NCI-H460 (cell line): ENCODE measurements at places on chromosomes 3 and 15. TPM values are rescaled to one million over a fixed set of nuclear protein-coding genes. Genes with fewer than 3 reads are reported as not detected.

The ANKRD63 gene
- total RNA-seq, result not detected in 2 replicates

DNA sequence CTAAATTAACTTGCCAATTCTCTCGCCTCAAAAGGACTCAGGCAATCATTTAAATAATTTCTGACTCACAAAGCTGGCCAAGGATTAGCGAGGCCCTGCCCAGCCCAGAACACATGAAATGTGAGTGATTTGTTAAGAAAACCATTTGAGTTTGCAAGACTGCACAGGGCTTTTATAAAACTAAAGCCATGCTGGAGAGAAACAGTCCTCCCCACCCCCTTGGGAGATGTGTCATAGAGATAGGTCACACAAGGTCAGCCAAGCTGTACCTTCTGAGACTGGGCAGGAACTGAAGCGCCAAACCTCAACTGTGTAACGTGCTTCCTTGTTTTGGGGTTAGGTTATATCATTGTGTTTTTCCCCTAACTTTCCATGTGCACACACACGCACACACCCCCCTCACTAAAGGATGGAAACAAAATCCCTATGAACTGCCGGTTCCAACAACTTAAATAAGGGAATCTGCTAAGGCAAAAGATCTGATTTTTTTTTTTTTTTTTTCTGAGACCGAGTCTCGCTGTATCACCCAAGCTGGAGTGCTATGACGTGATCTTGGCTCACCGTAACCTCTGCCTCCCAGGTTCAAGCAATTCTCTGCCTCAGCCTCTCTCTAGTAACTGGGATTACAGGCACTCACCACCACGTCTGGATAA is 8.1 kb downstream of the SPATA12 start:
- DNase-seq, result no peak

DNA sequence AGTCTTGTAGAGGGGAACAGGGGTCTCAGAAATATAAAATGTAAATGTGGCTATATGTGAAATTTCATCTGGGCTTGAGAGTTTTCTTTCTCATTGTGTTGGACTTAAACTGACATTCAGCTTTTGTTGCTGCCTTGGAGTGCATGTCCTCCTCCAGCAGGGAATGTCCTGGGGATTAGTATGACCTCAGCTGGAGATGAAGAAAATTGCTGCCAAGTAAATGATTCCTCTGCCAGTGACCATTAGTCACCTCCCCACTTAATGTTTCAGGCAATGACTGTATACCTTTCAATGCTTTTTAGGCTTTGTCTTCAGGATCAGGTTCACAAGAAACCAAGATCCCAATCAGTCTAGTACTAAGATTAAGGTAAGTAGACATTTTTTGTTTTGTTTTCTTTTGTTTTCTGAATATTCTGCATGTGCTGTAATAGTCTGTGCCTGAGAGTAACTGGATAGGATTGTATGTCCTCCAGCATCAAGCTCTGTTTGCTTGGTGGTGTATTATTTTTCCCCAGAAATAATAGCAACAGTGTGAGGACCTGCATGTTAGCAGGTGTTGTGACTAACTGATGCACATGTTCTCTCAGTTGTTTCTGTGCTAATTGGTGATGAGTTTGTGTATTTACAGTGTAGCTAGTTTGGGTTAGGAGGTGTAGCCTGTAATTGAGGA is 18.1 kb upstream of the SLC22A13 start:
- DNase-seq, result peak; percentile 20

- DNase-seq, result no peak
These were observed 43.2 kb upstream of the RPL35A start for GRCh38 chr3:197906850-197907187.

- no peak for DNase-seq
These were observed 87.7 kb downstream of the NEO1 start for GRCh38 chr15:73139744-73140553.
